Suprapubic skin (tissue), 4 donors: ENCODE measurements at places on chromosomes 1 and 21. TPM values are rescaled to one million over a fixed set of nuclear protein-coding genes. Genes with fewer than 3 reads are reported as not detected.
A peak's percentile ranks its signal among the peaks of the same experiment; 100 is the strongest.

DNA sequence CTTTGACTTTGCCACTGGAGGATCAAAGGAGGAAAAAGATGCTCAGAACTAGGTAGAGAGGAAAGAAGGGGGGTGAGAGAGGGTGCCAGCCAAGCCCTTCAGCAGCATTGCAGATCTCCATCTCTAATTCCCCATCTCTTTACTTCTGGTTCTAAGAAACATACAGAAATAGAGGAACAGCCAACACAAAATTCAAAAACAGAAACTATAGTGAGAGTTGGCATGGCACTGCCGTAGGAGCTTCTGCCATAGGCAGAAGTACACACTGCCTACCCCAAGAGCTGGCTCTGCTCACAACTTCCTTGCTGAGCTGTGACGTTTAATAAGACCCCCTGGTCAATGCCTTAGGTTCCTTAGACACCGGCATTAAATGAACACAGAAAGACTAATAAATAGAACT, 26.6 kb upstream of the RPF1 start:
- DNase-seq: no peak

GRCh38 chr1:33094971-33095604, 14.1 kb downstream of the AZIN2 start:
- DNase-seq: no peak

DNA sequence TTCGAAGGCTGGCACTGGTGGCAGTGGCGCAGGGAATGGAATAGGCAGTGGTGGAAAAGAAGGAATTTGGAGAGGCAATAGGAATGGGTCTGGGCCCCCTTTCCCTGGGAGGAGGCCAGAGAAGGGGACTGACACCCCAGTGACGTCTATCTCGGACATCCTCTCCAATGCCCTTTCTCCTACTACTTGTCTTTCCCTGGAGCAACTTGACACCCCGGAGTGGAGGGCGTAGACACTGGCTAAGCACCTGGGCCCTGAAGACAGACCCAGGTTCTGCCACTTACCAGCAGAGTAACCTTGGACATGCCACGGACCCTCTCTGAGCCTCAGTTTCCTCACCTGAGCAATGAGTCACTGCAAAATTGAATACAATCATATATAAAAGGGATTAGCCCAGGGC, 86.8 kb downstream of the CAMK2N1 start:
- DNase-seq: peak; percentile 31

Gene PLA2G2F
- 11.9 TPM for total RNA-seq

DNA sequence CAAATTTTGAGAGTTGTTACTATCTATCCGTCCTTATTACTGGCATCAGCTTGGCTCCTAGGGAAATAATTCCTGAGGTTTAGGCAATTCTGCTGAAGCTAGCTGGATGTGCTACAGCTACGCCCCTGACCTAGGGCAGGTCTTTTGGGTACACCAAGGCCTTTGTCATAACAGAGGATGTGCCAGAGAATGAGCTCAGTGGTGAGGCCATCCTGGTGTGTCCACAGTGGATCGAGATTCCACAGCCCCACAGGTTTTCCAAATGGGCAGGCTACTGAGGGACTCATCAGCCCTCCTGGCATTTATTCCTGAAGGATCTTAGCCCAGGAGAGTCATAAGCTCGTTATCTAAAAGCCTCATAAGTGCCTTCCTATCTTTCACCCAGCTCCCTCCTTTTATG, 475.2 kb upstream of the USP24 start:
- DNase-seq: no peak

DNA sequence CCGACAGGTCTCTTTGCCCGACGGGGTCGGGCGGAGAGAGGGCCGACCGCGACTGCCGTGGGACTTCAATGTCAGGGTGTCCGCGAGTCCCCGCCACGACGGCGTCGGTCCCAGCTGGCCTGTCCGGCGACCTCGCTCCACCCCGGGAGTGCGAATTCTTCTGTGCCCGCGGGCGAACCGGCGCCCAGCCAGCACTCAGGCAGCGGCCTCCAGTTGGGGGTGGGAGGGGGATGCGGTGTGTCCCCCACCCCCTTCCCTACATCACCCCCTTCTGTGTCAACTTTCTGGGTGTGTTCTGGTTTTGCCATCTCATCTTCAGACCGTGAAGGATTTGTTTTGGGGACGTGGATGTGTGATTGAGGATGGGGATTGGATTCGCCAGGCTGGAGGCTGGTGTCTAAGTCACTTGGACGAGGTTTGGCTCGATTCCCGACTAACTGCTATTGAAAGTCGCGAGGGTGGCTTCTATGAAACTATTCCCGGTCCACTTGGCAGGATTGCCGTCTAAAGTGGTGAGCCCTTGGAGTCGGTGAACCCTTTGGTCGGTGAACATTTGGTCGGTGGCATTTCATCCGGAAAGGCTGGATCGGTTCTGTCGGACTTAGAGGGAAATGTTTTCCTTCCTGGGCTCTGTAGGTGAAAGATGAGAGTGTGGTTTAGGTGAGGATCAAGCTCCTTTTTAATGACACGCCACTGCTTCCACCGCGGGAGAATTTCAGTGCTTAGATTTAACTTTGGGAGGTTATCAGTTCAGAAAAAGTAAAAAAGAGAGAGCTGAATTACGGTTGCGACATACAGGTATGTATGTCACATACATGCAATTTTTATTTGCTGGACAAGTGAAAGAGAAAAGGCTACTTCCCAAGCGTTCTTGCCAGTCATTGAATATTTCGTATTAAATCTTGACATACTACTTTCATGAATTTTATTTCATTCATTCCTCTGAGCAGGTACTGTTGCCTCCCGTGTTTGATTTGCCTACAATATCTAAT, 771 bp downstream of the ABCD3 start:
- DNase-seq: peak; percentile 74

- DNase-seq: no peak
Measured at GRCh38 chr1:115829947-115830346, 11.0 kb downstream of the NHLH2 start.

Gene DYNLT4
- total RNA-seq: not detected

Gene NEK2
- total RNA-seq: 3.2 TPM

Gene FAM177B
- not detected for total RNA-seq

- no peak for DNase-seq
Measured at GRCh38 chr1:214476986-214477870, 74.2 kb downstream of the PTPN14 start.

- DNase-seq: no peak
Measured at GRCh38 chr1:157652859-157653493, 47.6 kb downstream of the FCRL3 start.

Gene NFIA
- 45.6 TPM for total RNA-seq

Gene DMBX1
- total RNA-seq: 0.30 TPM

Gene LORICRIN
- total RNA-seq: 247 TPM

Gene CELA3B
- not detected for total RNA-seq

- no peak for DNase-seq
Measured at GRCh38 chr1:83012950-83013349, 986.0 kb downstream of the TTLL7 start.

GRCh38 chr1:194731025-194731424, 1544.6 kb upstream of the B3GALT2 start:
- DNase-seq: no peak

Gene PLEKHA6
- 12.2 TPM for total RNA-seq

DNA sequence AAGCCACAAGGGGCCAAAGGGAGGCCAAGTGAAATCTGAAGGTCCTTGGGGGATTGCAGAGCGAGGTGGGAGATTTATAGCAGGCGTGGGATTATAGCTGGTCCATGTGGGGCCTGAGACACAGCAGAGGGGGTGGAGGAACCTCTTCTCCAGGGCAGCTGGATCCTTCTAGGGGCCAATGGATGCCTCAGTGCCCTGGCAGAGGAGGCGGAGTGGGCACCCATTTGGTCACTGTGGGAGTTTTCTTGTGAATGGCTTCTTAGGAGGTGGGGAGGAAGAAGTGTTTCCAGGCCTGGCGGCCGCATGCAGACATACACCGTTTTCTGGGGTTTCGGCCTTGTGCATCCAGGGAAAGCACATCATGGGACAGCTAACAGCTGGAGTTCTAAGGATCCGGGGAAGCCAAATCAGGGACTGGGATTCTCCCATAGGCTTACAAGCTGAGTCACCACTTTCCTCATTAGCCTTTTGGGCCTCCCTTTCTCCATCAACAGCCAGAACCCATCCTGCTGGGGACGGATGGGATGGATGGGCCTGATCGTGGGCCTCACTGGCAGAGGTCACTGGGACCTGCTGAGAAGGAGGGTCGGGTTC, 76.5 kb downstream of the RHOU start:
- DNase-seq: no peak

Gene IL20
- total RNA-seq: 0.76 TPM

DNA sequence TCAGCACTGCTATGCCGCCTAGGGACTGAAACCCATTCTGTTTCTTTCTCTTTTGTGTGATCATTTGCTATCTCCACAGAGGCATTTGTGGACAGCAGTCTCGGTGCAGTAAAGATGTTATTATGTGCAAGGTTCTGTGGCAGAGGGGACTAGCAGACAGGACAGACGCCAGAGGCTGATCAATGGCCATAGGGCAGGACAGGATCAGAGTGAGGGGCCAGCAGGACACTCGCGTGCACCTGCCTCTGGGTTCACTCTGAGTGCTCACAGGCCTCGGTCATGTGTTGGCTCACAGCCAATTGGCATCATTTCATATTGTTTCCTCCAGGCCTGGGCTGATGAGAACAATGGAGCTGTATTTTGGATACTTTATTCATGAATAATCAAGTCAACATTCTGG, 212.6 kb downstream of the TGFB2 start:
- no peak for DNase-seq

- no peak for DNase-seq
Measured at GRCh38 chr1:182331387-182331786, 60.2 kb downstream of the GLUL start.

- DNase-seq: no peak
Measured at GRCh38 chr1:204641936-204642335, 43.6 kb downstream of the LRRN2 start.

DNA sequence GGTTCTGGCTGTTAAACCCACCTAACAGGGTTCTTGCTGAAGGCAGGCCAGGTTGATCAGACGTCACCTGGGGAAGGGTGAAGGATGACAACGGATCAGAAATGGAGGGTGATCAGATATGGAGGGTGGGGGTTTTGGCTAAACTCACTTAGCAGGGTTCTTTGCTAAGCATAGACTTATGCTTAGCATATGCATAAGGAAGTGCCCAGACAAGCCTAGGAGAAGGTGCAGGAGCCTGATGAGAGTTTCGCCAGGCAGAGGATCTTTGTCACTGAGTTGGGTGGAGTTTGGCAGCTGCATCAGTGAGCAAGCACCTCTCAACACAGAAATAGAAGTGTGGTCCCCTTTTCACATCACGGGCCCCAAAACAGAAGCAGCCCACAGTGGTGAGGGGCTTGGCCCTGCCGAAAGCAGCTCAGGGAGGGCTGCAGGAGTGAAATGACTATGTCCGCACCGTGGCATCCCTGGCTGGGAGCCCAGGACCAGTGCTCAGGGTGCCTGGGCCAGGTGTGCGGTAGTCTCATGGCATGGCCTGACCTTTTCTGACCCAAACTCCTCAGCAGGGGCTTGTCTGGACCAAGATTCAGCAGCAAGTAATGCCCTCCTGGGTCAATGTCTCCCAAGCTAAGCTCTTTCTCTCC, 101.6 kb downstream of the AJAP1 start:
- DNase-seq: no peak

- DNase-seq: no peak
Measured at GRCh38 chr1:85463731-85464496, 1.0 kb downstream of the DDAH1 start.

Gene TCEA3
- 93.1 TPM for total RNA-seq

Gene IVL
- total RNA-seq: 50.2 TPM

GRCh38 chr1:156253634-156254033, 5.8 kb upstream of the PAQR6 start:
- no peak for DNase-seq

- no peak for DNase-seq
Measured at GRCh38 chr1:168312718-168313604, 32.3 kb downstream of the TBX19 start.

- no peak for DNase-seq
Measured at GRCh38 chr1:200426196-200426595, 16.4 kb upstream of the ZNF281 start.

Gene BMP8B
- total RNA-seq: 3.5 TPM

- no peak for DNase-seq
Measured at GRCh38 chr21:46078322-46078977, 19.5 kb upstream of the COL6A2 start.

DNA sequence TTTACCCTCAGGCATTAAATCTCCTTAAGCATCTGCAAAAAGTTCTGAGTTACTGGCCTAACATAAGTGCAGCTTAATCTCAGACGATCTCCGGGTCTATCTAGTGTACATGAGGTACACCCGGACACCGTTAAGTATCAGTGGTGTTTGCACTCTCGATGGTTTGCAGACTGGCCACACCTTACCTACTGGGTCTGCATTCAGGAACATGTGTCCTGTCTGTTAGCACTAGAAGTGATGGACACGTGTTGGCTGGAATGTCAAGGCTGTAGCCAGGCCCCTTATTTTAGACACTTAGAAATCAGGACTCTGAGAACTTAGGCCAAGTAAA, 783 bp upstream of the AGL start:
- no peak for DNase-seq

Gene LRRC39
- total RNA-seq: 0.47 TPM

DNA sequence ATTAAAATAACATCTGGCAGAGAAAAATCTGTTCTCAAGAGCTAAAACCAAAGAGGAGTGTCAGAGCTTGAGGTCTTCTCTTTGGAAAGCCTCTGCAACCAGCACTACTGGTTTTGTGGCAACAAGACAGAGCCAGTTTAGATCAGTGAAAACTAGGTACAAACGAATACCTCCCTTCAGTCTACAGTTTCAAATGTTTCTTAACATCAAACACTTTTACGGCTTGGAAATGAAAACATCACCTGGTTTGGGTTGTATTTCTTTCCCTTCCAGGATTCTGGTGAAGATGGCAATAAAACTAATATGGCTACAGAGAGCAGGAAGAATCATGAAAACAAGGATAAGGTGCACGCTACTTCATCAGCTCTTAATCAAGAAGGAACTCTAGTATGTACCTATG, 339.4 kb upstream of the ESRRG start:
- DNase-seq: no peak

- DNase-seq: peak; percentile 72
Measured at GRCh38 chr21:45997495-45998275, 16.1 kb downstream of the COL6A1 start.

DNA sequence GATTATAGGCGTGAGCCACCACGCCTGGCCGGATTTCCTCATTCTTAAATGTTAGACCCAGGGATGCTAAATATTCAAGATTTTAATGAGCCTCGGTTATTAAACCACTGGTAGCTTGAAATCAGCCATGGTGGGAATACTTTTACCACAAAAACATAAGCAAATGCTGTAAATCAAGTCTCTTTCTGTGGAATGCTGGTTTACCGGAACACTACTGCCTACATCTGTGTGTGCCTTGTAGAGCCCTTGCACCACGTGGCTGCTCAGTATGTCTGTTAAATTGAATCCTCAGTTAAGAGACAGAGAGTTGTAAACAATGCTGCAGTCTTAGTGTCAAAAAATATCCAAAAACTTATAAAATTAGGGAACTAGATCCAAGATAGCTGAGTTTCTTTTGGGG, 26.8 kb upstream of the CNN3 start:
- DNase-seq: no peak
